Erythroblast (primary cell): ENCODE measurements at places on chromosomes 7 and 10.

DNA sequence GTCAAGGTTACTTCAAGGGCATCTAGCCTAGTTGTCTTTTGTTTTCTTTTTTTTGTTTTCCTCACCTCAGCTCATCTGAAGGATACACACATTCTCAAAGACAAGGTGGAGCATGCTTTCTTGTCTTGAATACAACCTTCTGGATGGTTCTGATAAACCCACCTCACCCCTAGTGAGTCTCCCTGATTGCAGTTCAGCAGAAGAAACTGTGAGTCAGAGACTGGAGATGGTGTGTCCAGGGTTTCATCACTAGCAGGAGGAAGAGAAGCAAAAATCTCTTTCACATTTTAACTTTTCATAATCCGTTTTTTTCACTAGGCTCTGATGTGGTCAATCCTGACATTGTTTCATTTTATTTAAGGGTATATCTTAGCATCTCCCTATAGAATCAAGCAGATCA, 143.0 kb upstream of the NRBF2 start:
- DNase-seq = no peak

DNA sequence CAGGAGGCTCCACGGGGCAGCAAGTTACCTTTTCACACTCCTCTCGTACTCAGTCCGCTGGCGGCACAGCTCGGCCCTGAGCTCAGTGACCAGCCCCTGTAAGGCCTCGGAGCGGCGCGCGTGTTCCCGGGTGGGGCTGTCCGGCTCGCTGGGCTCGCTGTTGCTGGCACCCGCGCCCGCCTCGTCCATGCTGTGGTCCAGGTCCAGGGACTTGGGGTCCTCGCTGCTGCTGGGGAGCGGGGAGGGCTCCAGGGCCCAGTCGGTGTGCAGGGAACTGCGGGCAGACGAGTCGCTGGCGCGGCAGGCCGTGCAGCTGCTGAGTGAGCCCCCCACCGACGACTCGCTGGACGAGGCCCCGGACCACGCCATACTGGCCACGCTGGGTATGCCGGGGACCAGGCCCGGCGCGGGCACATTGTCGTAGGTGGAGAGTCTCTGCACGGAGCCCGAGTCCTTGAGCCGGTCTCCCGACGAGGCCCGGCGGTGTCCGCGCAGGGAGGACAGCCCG, 143.8 kb downstream of the MAPK8 start:
- DNase-seq = no peak

- DNase-seq = no peak
Observed at GRCh38 chr10:51002469-51002868, 71.8 kb upstream of the PRKG1 start.

DNA sequence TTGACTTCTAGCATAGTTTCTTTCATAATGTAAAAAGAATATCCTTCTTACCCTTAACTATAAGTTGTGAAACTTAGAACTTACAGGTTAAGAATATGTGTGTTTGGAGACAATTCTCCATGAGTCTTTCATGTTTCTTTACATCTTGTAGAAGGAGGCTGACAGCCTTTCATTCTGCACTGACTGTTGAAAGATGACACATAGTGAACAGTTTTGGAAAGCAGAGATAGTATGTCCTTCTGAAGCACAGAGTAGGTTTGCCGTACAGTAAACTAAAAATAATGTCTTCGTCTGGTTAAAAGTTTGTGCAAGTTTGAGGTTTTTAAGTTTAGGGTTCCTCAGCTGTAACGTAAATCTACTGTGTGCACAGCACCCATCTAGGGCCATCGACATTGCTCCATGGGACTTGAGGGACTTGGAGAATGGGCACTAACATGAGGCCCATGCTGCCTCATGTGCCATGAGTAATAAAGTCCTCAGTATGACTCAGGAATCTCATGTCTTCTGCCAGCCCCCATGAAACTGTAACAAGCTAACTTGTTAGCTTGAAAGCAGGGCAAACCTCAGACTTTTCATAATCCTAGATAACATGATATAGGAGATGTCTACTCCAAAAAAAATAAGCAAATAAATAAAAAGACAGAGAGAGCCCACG, 24.5 kb upstream of the ELAPOR2 start:
- DNase-seq = no peak

- no peak for DNase-seq
Observed at GRCh38 chr7:132480534-132480933, 95.7 kb downstream of the PLXNA4 start.

DNA sequence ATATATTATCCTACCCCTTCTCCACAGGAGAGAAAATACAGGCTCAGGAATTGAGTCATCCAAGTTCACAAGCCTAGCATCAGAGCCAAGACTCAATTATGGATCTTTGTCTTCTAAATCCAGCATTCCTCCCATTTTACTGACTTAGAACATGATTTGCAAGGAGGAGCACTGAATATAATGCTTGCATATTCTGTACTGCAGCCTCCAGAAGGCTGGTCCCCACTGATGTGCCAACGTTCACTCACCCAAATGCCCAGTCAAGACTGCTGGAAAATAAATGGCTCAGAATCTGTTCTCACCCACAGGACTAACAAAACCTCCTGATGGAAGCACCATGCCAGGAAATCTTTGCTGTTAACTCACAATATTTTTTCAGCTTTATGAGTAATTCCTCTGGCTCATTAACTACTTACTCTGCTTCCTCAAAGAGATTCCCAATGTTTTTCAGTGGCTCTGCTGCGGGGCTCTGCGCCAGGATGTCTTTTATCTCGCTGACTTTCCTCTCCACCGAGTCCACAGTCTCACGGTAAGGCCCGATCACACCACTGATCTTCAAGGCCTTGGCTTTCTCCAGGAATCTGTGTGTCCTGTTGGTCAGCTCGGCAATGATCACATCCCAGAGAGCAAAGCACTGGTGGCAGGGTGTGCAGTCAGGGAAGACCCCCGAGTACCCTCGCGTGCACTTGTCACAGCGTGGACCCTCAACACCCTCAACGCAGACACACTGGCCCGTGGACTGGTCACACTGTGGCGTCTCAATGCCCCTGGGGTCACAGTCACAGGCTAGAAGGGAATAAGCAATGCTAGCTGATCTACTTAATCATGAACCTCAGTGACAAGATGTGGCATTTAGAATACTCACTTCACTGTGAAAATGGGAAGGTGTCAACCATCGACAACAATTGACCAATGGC, 48.8 kb downstream of the DLD start:
- no peak for DNase-seq
